ENCODE measurements at places on chromosomes 4 and X.

GRCh38 chr4:19382993-19383756 lies 868.5 kb upstream of the SLIT2 start:
- no peak for DNase-seq

DNA sequence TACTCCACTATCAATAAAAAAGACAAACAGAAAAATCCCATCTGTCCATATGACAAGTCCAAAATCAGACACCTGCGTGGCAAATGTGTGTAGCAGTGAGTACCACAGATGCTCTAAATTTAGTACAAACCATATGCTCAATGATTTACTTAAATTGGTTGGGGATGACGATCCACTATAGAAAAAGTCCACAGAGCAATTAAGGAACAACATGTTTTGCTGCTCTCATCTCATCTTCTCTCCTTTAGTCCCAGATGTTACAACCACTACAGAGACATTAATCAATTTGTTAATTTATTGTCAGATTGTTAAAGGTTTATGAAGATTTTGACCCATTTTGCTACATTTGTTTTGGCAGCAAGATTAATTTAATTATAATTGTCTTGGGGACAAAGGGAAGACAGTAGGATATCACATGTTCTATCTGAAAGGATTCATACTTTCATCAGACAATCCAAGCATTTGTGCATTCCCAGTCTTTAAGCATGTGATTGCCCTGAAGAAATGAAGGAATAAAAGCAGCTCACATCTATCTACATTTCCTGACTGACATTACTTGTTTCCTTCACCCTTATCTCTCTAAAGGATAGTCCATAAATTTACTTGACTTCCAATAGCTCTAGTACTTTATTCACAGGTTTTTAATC lies 2268.1 kb downstream of the PCDH7 start:
- DNase-seq: no peak

- DNase-seq: no peak
These were observed 42.0 kb upstream of the RBMXL3 start for GRCh38 chrX:115147220-115147619.

DNA sequence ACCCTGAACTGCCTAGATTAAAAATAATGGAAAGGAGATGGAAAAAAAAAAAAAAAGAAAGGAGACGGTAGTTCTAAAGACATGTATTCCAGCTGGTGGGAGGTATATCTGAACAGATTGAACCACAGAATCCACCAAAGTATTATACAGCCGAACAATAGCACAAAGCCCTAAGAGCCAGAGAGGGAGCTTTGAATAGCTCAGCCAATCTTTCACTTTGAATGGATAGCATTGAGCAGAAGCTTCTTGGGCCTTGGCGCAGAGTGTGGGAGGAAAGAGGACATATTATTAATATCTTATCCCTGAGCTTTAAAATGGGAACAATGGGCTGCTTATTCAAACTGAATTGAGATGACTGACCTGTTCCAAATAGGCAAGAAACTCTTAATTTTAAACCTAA lies 147.8 kb upstream of the PAQR3 start:
- DNase-seq: no peak

GRCh38 chrX:153820601-153821000 lies 9.7 kb downstream of the PDZD4 start:
- DNase-seq: no peak

DNA sequence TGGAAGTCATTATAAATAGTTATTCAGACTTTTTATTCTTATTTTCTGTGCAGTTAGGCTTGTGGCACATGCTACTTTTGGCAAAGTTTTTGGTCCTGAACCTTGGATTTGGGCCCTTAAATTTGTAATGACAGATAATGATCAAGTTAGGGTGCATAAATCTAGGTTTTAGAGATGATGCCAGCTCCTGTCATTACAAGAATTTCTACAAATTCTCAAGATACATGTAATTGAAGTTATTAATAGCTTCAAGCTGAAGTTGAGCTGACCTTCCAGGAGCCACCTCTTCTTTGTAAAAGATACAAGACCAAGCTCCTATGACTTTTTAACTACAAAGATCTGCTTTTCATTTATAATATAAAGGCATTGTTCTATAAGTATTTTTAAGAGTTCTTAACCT lies 255.6 kb upstream of the UGT8 start:
- DNase-seq: no peak

DNA sequence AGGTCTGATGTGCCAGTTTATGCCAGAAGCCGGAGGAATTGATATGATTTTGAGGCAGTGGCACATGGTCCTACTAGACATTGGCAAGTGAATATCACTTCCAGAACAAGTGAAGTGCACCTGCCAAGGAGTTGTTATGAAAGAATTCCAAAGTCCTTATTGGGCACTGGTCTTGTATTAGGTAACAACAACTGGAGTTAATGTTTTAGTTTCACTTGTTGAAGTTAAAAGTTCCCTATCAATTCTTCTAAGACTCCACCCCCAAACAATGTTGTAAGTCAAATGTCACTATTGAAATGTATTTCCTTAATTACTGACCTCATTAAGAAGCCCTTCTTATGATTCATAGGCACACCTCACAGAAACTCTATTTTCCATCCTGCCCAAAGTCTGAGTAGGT lies 3.1 kb downstream of the TET2 start:
- DNase-seq: no peak

DNA sequence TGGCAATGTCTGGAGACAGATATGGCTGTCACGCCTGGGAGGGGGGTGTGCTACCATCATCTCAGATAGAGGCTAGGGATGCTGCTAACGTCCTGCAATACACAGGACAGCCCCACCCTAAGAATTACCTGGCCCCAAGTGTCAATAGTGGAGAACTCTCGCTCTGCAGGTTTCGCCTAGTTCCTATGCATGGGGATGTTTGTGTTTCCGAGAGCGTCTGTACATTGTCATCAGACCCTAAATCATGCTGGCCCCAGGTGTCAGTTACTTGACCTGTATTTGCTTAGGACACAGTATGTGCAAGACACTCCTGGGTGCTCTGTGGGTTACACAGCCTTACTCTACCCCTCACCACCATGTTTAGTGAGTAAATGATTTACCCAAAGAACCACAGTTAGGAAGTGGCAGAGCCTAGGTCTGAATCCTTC lies 90.8 kb downstream of the AFF1 start:
- no peak for DNase-seq

GRCh38 chrX:150879855-150880807 lies 18.3 kb downstream of the CD99L2 start:
- no peak for DNase-seq

DNA sequence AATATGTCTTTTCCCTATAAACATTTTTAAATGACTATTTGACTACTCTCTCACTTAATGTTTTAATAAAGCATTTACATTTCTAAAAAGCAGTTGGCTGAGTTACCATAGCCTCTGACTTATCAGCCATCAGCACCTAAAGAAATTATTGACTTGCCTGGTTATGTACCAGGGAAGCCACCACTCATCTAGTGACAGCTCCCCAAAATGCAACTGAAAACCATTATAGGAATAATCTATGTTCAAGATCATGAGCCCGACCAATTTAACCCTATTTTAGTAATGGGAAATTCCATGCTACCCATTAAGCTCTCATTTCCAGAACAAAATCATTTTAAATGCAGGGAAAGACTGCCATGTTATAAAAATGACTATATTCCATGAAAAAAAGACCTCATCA lies 34.4 kb downstream of the HDX start:
- DNase-seq: no peak

DNA sequence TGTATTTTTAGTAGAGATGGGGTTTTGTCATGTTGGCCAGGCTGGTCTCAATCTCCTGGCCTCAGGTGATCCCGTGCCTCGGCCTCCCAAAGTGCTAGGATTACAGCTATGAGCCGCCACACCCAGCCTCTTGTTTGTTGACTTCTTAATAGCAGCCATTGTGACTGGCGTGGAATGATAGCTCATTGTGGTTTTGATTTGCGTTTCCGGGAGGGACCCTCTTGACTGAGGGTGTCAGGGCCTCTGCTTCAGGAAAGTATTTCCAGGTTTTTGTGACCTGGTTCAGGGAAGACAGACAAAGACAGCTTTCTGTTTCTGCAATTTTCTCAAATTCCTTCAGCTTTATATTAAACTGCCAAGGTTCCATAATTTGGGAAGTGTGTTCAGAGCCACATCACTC lies 15.1 kb downstream of the CSF2RA start:
- no peak for DNase-seq

DNA sequence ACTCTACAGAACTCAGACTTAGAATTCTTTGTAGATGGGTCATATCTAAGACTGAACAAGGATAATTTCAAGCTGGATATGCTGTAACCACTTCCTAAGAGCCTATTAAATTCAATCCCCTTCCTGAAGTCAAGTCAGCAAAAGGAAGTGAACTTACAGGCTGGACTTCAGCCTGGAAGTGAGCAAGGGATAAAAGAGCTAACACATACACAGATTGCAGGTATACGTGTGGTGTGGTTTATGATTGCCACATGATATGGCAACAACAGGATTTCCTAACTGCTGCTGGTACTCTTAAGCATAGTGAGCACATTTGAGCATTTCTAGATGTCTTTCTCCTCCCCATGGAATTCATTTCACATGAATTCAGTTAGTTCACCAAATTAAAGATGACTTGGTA lies 38.2 kb upstream of the UXT start:
- DNase-seq: no peak

DNA sequence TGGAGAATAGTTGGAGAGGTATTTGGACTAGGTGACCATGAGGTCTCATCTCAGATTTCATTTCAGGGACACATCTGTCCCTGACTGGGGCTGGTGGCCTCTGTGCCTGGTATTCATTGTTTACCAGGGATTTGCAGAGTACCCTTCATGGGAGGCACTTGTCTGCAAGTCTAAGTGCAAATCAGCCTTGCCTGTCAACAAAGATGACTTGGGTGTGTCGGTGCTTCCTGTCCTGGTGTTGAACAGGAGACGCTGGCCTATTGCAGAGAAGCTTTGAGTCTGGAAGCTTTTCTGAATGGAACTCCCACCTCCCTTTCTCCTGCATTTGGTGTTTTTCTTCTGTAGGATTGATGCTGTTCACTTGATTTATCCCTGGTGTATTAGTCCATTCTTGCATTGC lies 104.1 kb downstream of the TNIP2 start:
- no peak for DNase-seq

GRCh38 chr4:177322266-177322665 lies 12.6 kb downstream of the NEIL3 start:
- DNase-seq: no peak

GRCh38 chr4:20337261-20337664 lies 85.6 kb downstream of the SLIT2 start:
- DNase-seq: no peak

GRCh38 chr4:88937081-88937480 lies 119.9 kb downstream of the FAM13A start:
- no peak for DNase-seq

- DNase-seq: no peak
These were observed 120.2 kb downstream of the INPP4B start for GRCh38 chr4:142725886-142726285.
